Vagina (tissue), 2 donors: ENCODE measurements at places on chromosomes 6 and 20. TPM values are rescaled to one million over a fixed set of nuclear protein-coding genes. Genes with fewer than 3 reads are reported as not detected.

DNA sequence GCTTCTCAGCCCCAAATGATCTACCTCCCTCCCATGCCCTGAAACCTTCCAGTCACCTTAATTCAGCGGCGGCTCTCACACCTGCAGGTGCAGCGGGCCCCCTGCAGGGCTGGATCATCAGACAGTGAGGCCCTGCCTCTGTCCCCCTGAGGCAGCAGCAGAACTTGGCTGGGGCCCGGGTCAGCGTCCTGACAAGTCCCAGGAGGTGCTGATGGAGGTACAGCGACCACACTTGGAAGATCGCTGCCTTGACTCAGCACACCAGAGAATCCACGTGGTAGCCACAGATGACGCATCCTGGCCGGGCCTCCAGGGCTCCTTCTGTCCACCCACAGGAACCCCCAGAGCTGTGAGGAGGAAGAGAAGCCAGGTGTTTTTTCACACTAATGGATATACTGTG lies 116.4 kb upstream of the THBS2 start:
- no peak for DNase-seq

DNA sequence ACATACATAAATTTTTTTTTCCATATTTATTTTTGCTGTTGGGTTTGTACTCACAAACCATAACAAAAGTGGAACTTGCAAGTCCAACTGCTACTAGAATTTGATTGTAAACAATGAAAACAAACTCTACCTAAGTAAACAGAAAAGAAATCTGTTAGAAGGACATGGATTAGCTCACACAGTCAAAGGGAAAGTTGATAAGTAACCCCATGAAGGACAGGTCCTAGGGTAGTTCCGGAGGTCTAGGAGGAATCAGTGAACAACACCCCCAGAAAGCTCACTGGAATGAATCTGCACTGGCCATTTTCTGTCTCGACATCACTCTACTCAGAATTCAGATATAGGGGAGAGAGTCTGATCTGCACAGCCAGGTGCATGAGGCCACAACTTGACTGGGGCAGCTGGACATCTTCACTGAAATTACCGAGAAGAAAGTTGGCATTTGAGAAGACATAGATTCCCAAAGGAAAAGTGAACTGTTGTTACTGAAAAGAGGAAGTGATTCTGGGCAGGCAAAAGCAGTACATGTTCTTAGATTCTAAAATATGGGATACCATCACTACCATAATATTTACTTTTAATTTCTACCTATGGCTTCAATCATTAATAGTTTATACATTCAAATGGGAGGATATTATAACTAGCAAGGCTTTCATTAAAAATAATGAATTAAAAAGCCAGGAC lies 76.4 kb downstream of the HMGN3 start:
- no peak for DNase-seq

- DNase-seq: no peak
Observed at GRCh38 chr6:159184559-159184958, 15.4 kb downstream of the FNDC1 start.

Gene EYS
- not detected for total RNA-seq

DNA sequence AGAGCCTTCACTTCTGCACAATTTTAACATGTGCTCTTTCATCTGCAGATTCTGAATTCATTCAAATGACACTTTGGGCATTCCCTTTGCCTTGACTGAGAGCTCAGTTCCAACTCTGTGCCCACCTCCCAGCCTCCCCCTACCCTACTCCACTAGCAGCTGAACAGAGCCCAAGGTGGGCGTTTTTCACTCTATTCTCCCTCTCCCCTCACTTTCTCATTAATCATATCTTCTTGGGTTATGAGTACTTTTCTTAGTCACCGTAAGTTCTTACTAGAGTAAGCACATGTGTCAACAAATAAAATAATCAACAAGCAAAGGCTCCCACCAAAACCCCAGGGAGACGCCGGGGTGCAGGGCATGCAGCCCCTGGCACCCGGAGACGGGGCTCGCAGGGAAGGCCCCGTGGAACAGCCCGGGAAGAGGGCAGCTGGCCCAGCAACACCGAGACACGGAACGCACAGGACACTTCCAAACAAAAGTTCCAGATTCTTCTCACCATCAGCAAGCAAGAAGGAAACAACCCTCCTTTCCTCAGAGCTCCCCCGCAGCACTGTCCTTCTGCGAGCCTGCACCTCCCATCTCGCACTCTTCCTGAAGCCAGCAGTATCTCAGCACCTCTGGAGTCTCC lies 34.1 kb downstream of the TAF4 start:
- no peak for DNase-seq

Gene GNAS-AS1
- not detected for total RNA-seq

DNA sequence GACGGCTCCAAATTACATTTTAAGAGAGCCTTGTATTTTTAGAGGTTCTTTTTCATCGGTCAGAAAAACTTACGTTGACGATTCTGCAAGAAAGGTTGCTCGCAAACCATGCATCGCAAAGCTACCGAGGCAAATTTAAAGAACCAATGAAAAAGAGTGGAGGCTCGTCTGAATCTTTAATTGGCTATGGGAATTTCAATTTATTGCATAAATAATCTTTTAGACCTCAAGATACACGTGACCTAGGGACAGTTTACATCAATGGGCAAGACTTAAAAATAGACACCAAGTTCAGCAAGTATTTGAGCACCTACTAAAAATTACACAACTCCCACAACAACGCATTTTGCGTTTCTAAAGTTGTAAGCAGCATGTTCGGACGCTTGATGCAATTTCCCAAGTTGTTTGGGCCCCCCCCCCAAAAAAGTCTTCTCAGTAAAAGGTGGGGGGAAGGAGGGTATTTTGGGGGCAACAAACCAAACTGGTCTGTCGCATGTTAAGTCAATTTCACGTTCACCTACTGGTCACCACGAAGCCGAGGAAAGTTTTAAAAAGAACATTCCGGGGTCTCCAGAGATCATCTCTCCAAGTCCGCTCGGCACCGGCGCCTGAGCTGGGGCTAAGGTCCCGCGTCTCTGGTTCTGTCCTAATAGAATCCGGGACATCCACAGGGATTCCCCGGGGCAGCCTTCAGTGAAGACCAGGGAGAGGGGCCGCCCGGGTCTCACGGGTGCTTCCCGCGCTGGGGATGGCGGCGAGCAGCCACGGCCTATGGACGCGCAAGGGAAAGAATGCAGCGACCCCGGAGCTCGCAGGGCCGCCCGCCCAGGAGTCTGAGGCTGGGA lies 851 bp downstream of the SNX5 start:
- DNase-seq: peak; percentile 91

- no peak for DNase-seq
Observed at GRCh38 chr6:102015431-102015830, 621.9 kb downstream of the GRIK2 start.

Gene PNPLA1
- not detected for total RNA-seq

Gene DSP
- total RNA-seq: 802 TPM
